Body of pancreas (tissue), 4 donors: ENCODE measurements at places on chromosomes 1 and 21. TPM values are rescaled to one million over a fixed set of nuclear protein-coding genes. Genes with fewer than 3 reads are reported as not detected.

Gene CTSE
- total RNA-seq, result 4.9 TPM

Gene ZFP69
- total RNA-seq, result 1.3 TPM

Gene ARMH1
- total RNA-seq, result not detected

Gene PRDM16
- total RNA-seq, result 16.6 TPM

Gene AVPR1B
- 0.78 TPM for total RNA-seq

Gene LDLRAD1
- total RNA-seq, result not detected

Gene RNF186
- total RNA-seq, result 9.2 TPM

Gene PTGFR
- total RNA-seq, result 1.0 TPM

Gene SEMA4A
- total RNA-seq, result 2.6 TPM

Gene C1QB
- 73.9 TPM for total RNA-seq

Gene PWP2
- 6.5 TPM for total RNA-seq

Gene S100A12
- total RNA-seq, result not detected

Gene NHLH1
- not detected for total RNA-seq

Gene SLC2A5
- under 0.01 TPM for total RNA-seq

Gene ADGRL2
- 11.5 TPM for total RNA-seq

Gene NBPF8
- total RNA-seq, result 23.1 TPM

Gene MX2
- total RNA-seq, result 12.2 TPM

Gene CDA
- not detected for total RNA-seq

Gene SESN2
- 8.2 TPM for total RNA-seq

Gene DNAJC28
- 2.3 TPM for total RNA-seq

Gene OR2W3
- total RNA-seq, result not detected

Gene CR1
- 1.3 TPM for total RNA-seq

Gene LCA5L
- 1.3 TPM for total RNA-seq

Gene P3R3URF
- not detected for total RNA-seq

Gene SELE
- not detected for total RNA-seq

Gene PHLDA3
- 48.8 TPM for total RNA-seq

Gene HRNR
- not detected for total RNA-seq

Gene ZFYVE9
- total RNA-seq, result 23.4 TPM

Gene ROR1
- total RNA-seq, result 26.7 TPM

Gene GPR25
- not detected for total RNA-seq

Gene MYOM3
- 4.3 TPM for total RNA-seq

Gene CD1E
- not detected for total RNA-seq

Gene CTTNBP2NL
- 8.6 TPM for total RNA-seq
